Islet precursor cell (in vitro differentiated cells): ENCODE measurements at places on chromosomes 7 and 10.

- no peak for DNase-seq
Observed at GRCh38 chr7:68858497-68858896, 739.8 kb upstream of the AUTS2 start.

- DNase-seq: peak; percentile 27
Observed at GRCh38 chr10:44858988-44859387, 52.1 kb upstream of the TMEM72 start.

DNA sequence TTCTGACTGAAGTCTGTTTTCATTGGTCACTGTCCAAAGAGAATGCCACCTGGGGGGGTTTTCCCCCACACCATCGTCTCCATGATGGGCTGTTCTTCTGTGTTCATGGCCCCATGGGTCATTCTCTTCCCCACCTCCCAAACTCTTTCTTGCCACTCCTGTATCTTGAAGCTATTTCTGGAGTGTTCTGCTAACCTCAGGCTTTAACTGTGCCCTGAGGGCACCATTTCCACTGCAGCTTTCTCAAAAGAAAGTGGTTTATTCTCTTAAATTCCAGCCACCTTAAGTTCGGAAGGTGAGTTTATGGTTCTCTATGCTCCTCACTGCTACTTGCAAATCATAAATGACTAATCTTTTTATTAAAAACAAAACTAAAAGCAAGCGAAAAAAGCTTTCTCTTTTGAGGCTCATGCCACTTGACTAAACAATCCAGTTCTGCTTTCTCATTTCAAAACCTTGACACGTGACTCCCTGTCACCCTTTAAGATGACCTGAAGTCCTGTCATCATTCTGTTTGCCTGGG, 7.4 kb upstream of the APBB1IP start:
- peak; percentile 52 for DNase-seq

DNA sequence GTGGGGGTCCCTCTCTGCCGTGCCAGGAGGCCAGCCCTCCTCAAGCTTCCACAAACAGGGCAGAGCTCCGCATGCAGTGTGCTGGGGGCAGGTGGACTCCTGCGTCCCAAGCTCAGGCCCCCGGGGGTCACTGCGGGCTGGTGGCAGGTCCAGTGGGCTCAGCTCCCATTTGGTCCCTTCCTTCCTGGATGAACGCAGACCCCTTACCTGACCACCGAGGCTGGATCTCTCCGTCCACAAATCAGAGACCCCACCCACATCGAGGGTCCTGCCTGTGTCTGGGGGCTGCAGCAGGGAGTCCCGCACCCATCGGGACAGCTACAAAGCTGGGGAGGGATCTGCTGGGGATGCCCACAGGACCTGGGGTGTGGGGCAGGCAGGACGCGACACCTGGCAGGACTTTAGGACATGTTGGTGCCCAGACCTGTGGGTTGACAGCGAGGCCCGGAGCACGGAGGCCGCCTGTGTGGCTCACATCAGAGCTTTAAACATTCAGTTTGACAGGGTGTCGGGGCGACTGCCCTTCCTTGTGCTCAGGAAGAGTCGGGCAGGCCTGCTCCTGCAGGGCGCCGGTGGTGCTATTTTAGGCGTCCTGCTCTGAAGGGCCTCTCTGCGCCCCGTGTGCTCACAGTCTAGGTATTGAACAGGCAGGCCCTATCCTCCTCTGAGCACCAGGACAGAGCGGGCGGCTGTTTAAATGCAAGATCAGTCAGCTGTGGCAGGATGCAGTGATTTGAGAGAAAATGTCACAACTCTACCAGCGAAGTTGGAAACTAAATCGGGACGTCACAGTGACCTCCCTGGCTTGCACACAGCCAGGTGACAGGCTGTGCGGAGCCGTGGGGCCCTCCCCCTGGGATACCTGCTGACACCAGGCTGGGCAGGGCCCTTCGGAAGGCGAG, 15.9 kb upstream of the CFAP46 start:
- DNase-seq: peak; percentile 46

- DNase-seq: no peak
Observed at GRCh38 chr7:47529826-47530555, 51.9 kb downstream of the TNS3 start.

- DNase-seq: no peak
Observed at GRCh38 chr7:98250789-98251188, 1.2 kb downstream of the TECPR1 start.

DNA sequence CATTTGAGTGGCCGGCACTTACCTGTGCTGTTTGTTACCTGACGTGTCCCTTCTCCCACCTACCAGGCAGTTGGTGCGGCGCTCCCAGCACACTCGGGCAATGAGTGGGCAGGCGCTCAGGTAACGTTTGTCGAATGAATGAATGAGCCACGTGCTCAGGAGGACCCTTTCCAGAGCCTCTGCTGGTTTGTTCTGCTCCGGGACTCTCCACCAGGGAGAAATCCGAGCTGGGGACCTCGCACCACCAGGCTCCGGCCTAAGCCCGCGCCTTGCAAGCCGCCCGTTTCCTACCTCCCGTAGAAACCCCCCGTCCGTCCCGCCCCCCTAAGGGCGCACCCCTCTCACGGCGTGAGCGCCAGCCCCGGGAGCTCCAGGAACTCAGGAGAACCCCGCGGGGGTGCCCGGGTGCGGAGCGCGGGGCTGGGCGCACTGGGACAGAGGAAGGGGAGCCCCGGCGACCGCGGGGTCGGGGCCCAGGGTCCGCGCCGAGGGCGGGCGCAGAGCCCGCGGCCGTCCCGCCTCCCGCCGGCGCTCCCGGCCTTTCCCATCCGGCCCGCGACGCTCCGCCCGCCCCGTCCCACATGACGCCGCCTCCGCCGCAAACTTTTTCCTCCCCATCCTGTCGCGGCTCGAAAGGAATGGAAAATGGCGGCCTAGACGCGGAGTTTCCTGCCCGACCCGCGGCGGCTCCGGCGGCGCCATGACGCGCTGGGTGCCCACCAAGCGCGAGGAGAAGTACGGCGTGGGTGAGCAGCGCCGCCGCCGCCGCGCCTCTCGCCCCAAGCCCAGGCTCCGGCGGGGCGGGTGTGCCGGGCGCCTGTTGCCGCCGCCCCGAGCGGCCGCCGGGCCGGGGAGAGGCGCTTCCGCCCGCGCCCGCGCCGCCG, at the start of gene DOCK1:
TSS of gene DOCK1 (plus strand) at position 611 of the 884 bp plus-strand sequence. CDS start at position 701, 90 bp downstream.
- peak; percentile 84 for DNase-seq

DNA sequence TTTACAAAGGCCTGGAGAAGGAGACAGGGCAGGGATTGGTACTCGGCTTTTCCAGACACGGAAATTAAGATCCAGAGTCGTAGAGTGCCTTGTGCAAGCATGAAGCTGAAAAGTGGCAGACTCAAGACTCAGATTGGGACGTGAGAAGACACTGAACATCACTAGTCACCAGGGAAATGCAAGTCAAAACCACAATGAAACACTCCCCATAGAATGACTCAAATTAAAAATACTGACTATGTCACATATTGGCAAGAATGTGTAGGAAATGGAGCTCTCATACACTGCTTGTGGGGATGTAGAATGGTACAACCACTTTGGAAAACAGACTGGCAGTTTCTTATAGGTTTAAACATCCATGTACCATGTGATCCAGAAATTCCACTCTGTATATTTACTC, 472.0 kb downstream of the RPS24 start:
- DNase-seq: peak; percentile 19

GRCh38 chr10:64369885-64370773, 848.9 kb downstream of the REEP3 start:
- DNase-seq: no peak

DNA sequence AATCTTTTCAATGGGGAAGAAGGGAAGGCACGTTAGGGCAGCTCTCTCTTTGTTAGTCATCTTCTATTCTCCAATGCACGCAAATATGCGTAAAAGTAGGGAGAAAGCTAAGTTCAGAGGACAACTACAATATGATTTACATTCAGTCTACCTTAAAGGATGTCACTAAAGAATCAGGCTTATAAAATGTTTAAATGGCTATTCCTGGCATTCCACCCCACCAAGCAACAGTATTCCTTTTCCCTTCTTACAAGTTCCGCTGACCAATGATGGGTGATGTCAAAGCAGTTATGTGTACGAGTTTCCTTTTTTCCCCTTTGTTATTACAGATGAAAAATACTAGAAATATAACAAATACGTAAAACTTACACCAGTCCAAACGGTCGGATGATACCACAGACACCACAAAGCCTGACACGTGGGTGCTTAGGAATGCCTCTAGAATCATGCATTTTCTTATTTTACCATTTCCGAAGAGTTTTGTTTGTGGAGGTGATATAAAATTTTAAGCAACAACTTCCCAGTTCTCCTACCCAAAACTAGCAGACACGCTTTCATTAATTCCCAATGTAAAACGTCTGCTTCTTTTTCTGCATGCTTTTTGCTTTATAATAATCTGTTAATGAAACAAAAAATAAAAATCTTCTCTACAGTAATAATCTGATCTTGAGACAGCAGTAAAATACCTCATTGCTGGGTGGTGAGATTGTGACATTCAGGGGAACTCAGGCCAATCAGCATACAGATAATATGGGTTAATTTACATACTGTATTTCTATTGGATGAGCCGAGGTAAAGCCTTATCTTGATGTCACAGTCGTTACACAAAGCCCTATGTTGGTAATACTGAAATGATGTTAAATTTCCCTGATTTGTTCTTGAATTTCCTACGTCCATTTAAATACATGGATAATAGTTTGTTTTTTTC, 708 bp upstream of the GPR85 start:
- no peak for DNase-seq

DNA sequence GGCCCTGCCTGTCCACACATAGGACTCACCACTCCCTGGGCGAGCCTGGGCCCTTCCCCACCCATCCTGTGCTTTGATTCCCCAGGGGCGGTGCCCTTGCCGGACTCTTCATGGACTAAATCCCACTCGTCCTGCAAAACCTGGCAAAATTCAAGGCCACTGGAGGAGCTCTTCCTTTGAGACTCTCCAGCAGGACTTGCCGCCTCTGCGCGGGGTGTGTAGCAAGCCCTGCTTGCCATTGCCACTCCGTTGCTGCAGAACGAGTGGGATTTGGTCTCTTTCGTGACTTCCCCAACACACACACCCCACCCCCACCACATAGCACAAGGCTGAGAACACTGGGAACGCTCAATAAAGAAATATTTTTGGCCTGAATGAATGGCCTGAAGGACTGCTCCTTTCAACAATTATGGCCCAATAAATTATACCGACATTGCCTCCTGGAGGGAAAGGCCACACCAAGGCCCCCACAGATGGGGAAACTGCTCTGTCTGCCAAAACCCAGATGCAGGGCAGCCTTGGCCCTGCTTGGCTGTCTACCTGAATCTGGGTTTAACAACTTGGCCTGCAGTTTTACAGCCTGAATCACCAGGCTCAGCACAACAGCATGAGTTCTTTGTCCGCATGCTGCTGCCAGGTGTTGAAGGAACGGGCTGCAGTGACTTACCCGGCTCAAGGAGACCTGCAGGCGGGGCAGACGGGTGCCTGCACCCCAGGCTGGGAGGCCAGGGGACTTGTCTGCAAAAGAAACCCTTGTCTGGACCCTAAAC, 72.8 kb upstream of the KAT6B start:
- peak; percentile 63 for DNase-seq

DNA sequence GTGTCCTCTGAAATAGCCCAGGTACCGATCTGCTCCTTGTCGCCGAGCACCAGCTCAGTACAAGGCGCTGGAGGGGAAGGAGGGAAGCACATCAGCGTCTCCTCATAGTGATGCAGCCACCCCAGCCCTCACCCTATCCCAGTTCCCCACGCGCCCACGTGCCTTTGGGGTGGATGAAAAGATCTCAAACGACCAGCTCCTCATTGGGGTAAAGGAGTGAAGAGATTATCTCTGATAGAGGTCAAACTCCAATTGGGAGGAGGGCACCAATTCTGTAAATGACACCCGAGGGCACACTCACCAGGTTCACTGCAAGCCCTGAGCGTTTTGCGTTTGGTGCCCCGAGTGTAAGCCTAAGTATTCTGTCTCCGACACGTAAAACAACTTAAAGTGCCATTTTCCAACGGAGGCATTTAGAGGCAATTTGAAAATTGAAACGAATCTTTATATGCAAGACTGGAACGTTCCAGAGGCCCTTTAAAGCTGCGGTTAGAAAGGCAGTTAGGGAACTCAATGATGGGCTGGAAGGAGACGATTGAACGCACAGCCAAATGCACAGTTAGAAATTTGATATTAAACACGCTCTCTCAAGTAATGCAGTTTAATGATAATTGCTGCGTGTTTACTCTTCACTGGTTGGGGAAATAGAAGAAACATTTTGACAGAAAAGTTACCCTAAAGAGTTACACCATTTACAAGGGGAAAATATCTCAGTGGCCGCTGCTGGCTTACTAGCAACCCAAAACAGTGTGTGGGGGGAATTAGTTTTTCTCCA, 8.9 kb upstream of the EMX2 start:
- no peak for DNase-seq

DNA sequence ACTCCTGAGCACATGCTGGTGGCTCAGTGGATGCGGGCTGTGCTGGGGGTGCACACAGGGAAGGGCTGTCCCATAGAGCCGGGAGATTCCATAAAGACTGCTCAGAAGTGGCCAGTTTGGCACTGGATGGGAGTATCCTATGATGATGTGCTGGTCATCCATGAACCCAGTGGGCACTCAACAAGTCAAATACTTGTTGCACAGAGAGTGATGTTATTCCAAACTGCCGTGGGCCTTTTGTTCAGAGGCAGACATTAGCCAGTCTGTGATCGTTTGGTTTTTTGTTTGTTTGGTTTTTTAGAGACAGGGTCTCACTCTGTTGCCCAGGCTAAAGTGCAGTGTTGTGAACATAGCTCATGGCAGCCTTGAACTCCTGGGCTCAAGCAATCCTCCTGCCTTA, 30.9 kb upstream of the SAMD8 start:
- no peak for DNase-seq

DNA sequence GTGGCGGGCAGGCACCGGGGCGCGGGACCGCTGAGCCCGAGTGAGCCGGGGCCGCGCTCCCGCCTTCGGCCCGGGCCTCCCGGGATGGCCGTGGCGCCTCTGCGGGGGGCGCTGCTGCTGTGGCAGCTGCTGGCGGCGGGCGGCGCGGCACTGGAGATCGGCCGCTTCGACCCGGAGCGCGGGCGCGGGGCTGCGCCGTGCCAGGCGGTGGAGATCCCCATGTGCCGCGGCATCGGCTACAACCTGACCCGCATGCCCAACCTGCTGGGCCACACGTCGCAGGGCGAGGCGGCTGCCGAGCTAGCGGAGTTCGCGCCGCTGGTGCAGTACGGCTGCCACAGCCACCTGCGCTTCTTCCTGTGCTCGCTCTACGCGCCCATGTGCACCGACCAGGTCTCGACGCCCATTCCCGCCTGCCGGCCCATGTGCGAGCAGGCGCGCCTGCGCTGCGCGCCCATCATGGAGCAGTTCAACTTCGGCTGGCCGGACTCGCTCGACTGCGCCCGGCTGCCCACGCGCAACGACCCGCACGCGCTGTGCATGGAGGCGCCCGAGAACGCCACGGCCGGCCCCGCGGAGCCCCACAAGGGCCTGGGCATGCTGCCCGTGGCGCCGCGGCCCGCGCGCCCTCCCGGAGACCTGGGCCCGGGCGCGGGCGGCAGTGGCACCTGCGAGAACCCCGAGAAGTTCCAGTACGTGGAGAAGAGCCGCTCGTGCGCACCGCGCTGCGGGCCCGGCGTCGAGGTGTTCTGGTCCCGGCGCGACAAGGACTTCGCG, 534 bp downstream of the FZD9 start:
- DNase-seq: no peak

- DNase-seq: no peak
Observed at GRCh38 chr10:90089719-90090118, 388.3 kb downstream of the KIF20B start.
